ENCODE measurements at places on chromosomes 3 and 15. TPM values are rescaled to one million over a fixed set of nuclear protein-coding genes. Genes with fewer than 3 reads are reported as not detected.

- no peak for DNase-seq
These were observed 3.1 kb downstream of the CMTM6 start for GRCh38 chr3:32499585-32499984.

DNA sequence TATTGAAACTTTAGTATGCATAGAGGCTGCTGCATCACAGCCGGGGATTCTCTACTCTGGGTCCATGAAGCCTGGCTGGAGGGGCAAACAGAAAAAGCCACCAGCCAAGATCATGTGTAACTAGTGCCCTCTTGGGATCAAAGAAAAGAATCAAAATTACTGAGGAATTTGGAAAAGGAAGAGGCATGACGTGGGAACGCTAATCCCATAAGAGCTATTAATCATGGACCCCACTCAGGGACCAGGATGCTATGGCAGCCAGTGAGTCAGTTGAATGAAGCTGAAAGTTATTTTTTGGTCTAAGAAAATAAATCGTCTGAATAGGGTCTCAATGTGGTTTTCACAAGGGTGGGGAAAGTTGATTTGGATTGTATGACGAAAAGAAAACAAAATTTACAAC lies 1165.1 kb downstream of the ROBO2 start:
- DNase-seq = peak; percentile 34

- DNase-seq = no peak
These were observed 5.5 kb downstream of the ANKDD1A start for GRCh38 chr15:64917211-64917610.

- DNase-seq = no peak
These were observed 76.0 kb downstream of the SUCLG2 start for GRCh38 chr3:67578416-67578815.

DNA sequence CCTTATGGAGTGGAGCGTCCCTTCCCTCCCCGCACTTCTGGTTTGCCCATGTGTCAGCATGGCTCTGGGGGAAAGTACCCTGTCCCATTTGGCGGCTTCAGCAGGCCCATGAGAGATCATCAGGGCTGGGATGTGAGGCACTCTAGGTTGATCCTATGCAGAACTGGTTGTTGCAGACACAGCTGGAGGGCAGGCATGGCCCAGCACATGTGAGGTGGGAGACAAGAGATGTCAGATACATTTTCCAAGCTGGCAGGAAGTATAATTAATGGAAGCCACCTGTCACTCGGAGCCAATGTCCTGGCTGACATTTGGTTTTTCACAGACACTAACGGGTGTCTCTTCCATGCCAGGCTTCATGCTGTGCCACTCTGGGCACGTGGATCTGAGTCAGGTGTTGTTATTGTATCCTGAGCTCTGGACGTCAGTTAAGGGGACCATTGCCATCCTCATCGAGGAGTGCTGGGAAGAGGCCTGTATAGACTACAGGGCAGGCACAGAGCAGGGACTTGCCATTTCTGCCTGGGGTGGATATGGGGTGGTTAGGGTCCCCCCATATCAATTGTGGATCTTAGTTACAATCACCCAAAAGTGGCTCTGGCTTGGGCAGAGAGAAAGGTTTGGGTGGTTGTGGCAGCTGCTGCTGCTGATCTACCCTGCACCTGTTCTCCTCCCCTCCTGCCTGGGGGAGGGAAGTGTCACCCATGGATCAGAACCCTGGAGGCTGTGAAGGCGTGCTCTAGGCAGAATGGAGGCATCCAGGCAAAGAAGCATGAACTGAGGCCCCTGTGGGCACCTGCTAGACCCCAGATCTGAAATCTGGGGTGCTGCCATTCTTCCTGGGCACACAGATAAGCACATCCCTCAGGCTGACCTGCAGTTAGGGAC lies 140.7 kb downstream of the FBLN2 start:
- no peak for DNase-seq

CHST13 gene
- 4.2 TPM for polyA plus RNA-seq

DNA sequence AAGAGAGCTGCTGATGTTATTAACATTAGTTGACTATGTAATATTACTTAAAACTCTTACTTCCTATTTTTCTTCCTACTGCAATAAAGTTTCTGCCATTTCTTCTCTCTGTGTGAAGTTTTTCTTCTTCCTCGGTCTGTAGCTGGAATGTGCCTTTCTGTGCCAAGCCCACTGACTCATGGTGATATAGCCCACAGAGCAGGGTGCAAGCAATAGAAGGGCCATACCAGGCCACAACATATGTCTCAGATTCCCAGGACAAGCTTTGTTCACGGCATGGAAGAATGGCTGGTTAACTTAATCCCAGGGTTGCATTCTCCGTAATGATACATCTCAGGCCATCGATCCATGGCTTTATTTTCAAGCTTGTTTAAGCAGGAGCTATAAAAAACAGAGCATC lies 815.3 kb downstream of the TUSC7 start:
- DNase-seq = no peak

UCN2 gene
- 0.65 TPM for polyA plus RNA-seq

DNA sequence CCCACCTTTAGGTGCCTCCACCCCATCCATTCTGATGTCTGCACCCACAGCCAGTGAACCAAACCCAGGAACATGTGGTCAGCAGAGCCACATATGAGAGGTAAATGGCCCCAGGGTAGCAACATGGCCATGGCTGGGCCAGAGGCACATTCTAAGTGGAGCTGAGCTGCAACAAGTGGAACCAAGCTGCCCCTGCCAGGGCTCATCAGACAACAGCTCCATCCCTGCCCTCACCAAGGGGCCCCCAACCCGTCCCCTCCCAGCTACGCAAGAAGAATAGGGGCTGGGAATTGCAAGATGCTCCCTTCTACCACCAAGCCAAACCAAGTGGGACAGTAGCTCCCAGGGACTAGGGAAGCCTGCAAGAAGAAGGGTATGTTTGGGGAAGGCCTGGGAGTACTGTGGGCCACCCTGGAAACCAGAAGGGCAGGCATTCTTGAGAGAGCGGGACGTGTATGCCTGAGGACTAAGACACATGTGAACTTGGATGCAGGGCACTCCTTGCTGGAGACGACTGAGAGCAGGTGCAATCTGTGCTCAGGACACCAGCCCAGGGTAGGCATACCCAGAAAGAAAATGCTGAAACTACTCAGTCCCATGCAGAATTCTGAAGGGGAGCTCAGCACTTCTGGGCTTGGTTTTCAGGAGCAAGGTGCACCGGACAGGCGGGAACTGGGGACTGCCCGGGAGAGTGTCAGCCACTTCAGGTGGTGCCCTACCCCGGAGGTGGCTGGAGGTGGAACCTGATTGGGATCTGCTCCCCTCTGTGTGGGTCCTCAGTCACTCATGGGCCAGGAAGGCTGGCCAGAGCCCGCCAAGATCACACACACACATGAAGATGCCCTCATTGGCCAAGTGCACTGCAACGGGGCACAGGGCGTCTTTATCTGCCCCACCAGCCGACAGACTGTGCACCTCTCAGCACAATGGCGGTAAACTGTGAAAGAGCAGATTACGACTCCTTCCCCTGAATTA lies 9.5 kb downstream of the MYL3 start:
- DNase-seq = no peak

DNA sequence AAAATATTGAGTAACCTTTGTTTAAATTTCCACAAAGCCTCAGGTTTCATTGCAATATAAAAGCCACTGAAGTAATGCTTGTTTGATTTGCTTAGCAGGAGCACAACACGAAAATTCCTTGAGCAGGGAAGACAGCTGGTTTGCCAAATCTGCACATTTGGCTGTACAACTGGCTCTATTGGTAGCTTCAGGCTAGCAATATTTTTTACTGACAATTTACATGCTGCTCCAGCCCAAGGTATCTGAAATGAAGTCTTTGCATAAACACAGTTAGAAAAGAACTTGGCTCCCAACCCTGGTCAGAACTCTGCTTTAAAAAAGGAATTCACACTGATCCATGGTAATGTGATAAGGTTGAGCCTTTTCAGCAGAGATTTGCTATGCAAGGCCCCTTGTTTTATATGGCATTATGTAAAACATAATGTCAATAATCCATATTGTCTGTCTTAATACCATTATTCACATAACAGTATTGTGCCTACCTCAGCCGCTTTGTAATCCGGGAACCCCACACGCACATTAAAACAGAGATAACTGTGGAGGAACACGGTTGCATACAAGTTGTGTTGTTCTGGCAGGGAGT lies 55.7 kb upstream of the CHL1 start:
- DNase-seq = no peak

DNA sequence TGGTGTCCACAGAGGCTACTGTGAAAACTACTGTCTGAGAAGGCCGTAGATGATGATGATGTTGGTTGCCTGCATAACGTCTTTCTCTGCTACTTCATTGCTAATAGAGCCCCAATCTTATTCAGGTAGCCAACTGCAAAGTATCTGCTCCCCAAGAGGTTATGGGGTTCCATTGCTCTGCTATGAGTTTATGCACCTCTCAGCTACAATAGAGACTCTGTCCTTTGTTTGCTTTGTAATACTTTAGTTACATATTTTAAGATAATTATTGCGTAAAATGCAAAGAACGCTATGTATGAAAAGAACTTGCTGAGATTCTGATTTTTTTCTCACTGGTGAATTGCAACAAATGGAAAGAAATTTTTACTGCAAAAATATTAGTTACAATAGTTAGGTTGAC lies 27.8 kb upstream of the GMPPB start:
- no peak for DNase-seq

GRCh38 chr3:22106213-22106896 lies 355.3 kb upstream of the ZNF385D start:
- DNase-seq = no peak

DNA sequence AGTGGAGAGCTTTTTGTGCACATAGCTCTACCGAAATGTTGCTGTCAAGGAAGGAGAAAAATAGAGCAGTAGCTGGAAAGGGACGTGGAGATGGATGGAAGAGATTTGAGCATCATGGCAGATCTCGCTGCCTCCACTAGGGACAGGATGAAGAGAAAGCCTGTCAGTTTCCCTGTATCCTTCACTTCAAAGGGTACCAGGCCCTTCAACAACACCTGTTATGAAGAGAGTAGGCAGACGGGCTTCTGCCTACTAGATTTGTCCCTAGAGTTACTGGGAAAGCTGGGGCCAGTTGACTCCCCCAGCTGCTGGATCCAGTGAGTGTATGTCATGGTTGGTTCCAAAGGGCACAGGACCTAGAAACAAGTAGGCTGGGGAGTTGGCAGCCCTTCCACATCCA lies 150.8 kb downstream of the TLE3 start:
- no peak for DNase-seq

- DNase-seq = no peak
These were observed 128.2 kb downstream of the EPHB1 start for GRCh38 chr3:134923286-134923685.

P2RY14 gene
- 0.79 TPM for polyA plus RNA-seq

DNA sequence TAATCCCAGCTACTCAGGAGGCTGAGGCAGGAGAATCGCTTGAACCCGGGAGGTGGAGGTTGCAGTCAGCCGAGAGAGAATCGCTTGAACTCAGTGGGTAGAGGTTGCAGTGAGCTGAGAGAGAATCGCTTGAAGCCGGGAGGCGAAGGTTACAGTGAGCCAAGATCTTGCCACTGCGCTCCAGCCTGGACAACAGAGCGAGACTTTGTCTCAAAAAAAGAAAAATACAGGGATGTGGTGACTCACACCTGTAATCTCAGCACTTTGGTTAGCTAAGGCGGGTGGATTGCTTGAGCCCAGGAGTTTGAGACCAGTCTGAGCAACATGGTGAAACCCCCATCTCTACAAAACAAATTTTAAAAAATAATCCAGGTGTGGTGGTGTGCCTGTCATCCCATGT lies 26.8 kb downstream of the UBE2E1 start:
- no peak for DNase-seq

ALDH1A3 gene
- polyA plus RNA-seq = 5.6 TPM

DNA sequence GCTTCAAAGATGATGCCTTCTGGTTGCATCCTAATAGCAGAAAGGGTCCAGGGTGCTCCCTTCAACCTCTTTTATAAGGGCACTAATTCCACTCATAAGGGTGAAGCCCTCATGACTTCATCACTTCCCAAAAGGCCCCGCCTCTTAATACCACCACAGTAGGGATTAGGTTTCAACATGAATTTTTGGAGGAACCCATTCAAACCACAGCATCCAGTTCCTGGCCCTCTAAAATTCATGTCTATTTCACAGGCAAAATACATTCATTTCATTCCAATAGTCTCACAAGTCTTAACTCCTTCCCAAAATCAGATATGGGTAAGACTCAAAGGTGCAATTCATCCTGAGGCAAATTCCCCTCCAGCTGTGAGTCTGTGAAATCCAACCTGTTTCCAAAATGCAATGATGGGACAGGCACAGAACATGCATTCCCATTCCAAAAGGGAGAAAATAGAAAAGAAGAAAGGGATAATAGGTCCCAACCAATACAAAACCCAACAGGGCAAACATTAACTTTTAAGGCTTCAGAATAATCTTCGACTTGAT lies 124.0 kb downstream of the ATP1B3 start:
- DNase-seq = no peak

- DNase-seq = no peak
These were observed 162.9 kb downstream of the TIGIT start for GRCh38 chr3:114456742-114457141.

DNA sequence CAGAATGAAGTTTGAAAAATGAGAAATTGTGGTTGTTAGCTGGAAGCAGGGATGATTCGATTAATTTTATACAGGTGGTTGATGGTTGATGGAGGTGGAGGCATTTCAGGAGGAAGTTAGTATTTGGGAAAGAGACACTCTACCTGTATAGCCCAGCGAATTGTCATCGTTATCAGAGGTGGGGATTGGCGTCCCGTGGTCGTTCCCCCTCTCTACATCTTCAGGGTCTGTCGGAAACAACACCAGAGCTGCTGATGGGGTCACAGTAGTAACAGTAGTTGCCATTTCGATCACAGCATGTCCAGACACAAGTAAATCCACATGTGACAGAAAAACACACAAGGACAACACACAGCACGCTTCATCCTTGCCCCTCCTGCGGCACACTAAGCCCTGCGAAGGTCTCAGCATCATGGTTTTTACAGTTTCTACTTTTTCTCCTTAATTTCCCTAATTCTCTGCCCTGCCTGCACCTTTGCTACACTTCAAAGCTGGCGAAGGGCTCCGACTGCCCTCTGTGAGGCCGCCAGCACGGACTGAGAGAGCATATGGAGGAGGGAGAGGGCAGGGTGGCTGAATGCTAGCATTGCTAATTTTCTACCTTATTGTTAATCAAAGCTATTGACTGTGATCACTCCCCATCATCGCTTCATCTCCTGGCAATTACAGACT lies 642.3 kb downstream of the ROBO1 start:
- no peak for DNase-seq

- no peak for DNase-seq
These were observed 17.7 kb upstream of the FEM1B start for GRCh38 chr15:68259883-68260282.

DNA sequence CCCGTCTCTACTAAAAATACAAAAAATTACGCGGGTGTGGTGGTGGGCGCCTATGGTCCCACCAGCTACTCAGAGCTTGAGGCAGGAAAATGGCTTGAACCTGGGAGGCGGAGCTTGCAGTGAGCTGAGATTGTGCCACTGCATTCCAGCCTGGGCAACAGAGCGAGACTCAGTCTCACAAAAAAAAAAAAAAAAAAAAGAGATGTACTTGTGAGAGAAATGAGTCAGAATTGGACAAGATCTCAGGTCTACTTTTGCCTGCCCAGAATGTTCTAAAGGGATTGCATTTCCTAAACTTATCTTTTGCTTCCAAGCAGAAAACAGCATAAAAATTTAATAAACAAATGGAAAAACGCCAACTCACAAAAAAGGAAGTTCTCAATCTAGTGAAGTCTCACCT lies 167.5 kb downstream of the NR2F2 start:
- no peak for DNase-seq

CRABP1 gene
- 49.0 TPM for polyA plus RNA-seq

All from left renal cortex interstitium (tissue), 4 donors.